ENCODE measurements at places on chromosomes 6 and 20. TPM values are rescaled to one million over a fixed set of nuclear protein-coding genes. Genes with fewer than 3 reads are reported as not detected.

The SMOC2 gene
- total RNA-seq: 56.6 TPM

The PRR18 gene
- total RNA-seq: 0.22 TPM

The TFAP2D gene
- 1.3 TPM for total RNA-seq

The C4B gene
- total RNA-seq: 12.1 TPM

The BPIFA1 gene
- not detected for total RNA-seq

The COL12A1 gene
- 482 TPM for total RNA-seq

The BTNL2 gene
- not detected for total RNA-seq

The CDH22 gene
- 0.93 TPM for total RNA-seq

The GDAP1L1 gene
- 13.6 TPM for total RNA-seq

The TRIM31 gene
- total RNA-seq: not detected

The SPATS1 gene
- total RNA-seq: not detected
